T47D (cell line): ENCODE measurements at places on chromosomes 1 and 21.

- DNase-seq, result no peak
These were observed 93.5 kb downstream of the TTLL7 start for GRCh38 chr1:83905315-83905907.

DNA sequence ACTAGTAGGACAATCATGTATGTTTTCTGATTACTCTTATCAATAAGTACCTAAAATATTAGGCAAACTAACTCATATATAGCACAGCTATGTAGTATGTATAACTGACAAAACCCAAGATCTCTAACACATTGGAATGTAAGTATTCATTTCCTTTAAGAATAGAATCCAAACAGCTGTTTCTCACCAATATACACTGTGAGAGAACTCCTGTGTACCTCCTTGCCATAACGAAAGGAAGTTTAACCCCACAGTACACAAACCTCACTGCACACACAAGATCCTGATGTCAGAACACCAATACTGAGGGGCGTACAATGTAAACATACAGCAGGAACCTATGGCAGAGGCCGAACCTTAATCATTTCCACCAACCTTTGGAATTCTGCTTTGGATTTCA is 113.0 kb downstream of the SMYD3 start:
- no peak for DNase-seq

GRCh38 chr1:209249785-209250440 is 333.6 kb upstream of the CAMK1G start:
- no peak for DNase-seq

DNA sequence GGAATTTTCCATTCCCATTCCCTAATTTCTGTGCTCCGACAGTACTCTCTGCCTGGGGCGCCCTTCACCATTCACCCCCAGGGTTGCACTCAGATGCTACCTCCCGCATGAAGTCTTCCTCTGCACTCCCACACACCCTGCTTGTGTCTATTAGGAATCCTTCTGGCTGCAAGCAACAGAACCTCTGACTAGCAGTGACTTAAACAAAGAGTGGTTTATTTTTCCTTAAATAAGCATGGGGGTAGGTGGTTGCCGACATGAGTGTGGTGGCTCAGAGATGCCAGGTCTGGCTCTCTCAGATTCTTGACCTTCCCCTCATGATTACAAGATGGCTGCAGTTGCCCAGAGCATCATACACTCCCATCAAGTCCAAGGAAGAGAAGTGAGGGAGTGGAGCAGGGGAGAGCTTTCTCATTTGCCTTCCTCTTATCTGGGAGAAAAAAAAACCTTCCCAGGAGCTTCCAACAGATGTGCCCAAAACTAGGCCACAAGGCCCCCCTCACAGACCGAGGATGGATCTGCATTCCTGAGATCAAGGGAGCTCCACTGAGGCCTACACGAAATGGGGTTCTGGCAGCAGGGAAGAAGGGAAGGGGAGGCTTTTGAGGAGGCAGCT is 49.6 kb upstream of the LBR start:
- no peak for DNase-seq

GRCh38 chr1:113256348-113256729 is 134.0 kb upstream of the MAGI3 start:
- DNase-seq, result peak; percentile 34

- DNase-seq, result no peak
These were observed 1.4 kb downstream of the PDPN start for GRCh38 chr1:13584876-13585611.

- DNase-seq, result no peak
These were observed 11.9 kb downstream of the XPR1 start for GRCh38 chr1:180643693-180644092.

DNA sequence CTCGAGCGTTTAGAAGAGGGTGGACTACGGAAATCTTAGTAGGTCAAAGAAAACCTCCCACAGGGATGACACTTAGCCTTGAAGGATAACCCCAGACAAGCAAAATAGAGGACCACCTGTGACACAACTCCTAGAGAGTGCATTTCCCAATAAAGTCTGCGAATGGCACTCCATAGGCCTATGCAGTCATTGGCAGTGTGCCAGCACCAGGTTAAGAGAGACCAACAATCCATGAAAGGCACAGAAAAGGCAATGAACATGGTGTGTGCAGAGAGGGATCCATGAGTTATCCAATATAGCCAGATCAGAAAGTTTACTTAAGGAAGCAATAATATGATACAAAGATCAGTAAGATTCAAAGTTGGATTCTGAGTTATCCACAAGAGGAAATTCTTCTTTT is 45.2 kb upstream of the FMO2 start:
- no peak for DNase-seq

- DNase-seq, result no peak
These were observed 40.2 kb downstream of the PIK3CD start for GRCh38 chr1:9691691-9692090.

- DNase-seq, result no peak
These were observed 1.4 kb upstream of the RHBG start for GRCh38 chr1:156367383-156368156.

GRCh38 chr1:167439301-167439988 is 78.9 kb downstream of the CD247 start:
- no peak for DNase-seq

GRCh38 chr21:15627823-15628222 is 102.0 kb upstream of the USP25 start:
- DNase-seq, result no peak

DNA sequence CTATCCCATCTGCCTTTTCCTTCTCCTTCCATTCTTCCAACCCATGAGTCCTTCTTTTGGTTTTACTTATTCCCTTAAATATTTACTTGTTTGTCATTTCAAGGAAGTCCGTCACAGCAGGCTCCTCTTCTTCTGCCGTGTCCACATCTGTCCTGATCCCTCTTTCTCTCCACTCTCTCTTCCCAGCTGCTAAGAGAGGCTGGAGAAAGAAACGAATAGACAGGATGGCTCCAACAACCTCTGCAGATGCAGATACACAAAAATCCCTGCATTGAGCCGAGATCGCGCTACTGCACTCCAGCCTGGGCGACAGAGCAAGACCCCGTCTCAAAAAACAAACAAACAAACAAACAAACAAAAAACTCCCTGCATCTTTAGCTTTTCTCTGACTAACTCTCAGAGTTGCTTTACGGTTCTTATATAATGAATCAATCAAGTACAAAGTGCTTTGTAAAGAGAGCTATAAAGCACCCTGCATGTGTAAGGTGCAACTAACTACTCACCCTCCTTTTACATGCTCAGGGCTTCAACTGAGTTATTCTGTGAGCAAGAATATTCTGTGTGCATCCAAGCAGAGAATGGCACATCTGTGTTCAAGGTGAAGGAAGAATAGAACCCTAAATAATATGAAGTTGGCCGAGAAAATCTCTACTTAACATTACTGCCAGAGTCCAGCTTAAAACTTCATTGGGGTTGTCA is 3.8 kb upstream of the SAMD13 start:
- DNase-seq, result no peak
